ENCODE measurements at places on chromosomes 7 and 10. TPM values are rescaled to one million over a fixed set of nuclear protein-coding genes. Genes with fewer than 3 reads are reported as not detected.

The RBP3 gene
- not detected for total RNA-seq

GRCh38 chr10:127619546-127620325 lies 70.6 kb downstream of the NPS start:
- DNase-seq: no peak

- no peak for DNase-seq
Measured at GRCh38 chr7:134985894-134986362, 380 bp upstream of the AGBL3 start.

- no peak for DNase-seq
Measured at GRCh38 chr10:55641601-55642000, 719.5 kb downstream of the ZWINT start.
